ENCODE measurements at places on chromosomes 7 and 10.

DNA sequence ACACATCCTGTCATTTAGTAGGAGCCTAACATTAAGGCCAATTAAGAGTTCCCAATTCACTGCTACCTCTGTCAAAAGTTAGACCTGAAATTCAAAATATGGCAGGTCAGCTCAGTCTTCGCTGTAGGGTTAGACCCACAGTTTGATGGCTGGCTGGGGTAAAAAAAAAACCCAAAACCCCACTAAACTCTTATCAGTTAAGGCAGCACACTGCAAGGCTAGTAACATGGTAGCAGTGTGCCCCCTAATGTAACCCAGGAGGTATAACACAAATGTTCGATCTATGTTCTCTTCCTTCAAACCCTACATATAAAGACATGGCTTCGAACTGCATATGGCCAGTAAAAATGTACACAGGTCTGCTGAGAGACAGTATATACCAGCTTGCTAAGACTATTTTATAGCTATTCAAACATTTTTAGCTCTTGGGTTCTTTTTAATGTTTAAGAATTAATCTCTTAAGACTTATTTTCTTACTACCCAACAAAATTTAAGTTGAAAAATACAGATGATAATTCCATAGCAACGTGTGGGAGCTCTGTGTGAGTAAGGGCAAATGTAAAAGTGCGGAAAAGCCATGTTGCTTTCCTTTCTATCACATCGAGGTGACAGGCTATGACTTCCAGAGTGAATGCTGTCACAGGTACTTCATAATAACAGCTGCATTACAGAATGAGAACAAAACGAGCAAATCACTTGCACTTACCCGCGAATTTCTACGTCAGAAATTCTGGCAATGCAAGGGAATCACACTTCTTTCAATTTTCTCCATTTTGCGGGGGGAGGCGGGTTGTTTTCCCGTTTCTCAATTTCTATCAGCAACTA, 168.4 kb upstream of the IMMP2L start:
- peak; percentile 52 for DNase-seq

DNA sequence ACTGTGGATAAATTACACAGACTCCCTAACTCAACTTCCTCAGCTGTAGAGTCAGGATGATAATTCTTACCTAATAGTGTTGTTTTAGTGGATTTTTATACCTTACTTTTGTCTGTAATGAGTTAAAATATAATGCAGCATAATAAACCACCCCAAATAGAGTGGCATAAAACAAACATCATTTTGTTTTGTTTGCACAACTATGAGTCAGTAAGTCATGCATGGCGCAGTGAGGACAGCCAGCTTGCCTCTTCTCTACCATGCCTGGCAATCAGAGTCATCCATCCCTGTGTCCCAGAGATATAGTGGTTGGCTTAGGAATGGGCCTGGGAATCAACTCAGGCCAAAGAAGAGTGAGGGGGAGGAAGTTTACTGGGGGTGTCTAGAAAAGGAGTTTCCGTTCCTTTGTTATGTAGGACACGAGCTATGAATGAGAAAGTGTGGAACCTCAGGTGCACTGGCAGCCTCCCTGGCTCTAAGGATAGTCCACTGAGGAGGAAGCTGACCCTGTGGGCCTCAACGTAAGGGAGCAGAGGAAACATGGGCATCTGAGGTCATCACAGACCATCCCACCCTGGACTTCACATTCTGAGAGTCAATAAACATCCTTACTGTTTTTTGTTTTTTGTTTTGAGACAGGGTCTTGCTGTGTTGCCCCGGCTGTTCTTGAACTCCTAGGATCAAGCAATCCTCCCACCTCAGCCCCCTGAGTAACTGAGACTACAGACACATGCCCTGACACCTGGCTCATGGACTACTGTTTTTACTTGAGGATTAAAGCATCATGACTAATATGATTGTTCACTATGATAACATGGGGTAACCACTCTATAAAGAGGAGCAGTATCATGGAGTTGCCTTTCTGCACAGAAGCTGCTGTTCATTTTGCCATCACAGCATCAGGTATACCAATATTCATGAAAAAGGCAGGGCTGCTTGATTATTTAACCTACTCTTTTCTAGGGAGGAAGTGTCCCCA, 21.0 kb upstream of the GRB10 start:
- DNase-seq: peak; percentile 32

- DNase-seq: peak; percentile 17
Measured at GRCh38 chr7:45268013-45268412, 110.4 kb downstream of the RAMP3 start.

DNA sequence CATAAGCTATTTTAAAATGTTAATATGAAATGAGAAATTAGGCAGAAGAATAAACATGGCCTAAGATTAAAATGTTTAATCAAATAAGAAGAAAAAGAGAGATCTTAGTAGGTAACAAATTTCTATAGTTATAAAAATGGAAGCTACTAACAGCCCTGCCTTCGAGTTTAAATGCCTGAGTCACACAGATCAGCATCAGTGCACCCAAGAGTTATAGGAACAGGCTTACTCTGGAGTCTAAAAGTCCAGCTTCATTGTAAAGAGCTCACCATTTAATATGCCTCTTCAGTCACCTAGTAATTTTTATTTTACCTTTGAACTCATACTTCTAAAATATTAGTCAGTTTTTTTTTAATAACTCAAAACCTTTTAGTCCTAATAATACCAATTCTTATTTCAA, 52.6 kb downstream of the BRI3 start:
- no peak for DNase-seq

- DNase-seq: no peak
Measured at GRCh38 chr10:121830101-121830500, 97.7 kb downstream of the ATE1 start.

- no peak for DNase-seq
Measured at GRCh38 chr7:150401861-150402631, 22.9 kb downstream of the ZNF775 start.

GRCh38 chr7:130365511-130366441, 14.5 kb upstream of the CPA1 start:
- peak; percentile 100 for DNase-seq

DNA sequence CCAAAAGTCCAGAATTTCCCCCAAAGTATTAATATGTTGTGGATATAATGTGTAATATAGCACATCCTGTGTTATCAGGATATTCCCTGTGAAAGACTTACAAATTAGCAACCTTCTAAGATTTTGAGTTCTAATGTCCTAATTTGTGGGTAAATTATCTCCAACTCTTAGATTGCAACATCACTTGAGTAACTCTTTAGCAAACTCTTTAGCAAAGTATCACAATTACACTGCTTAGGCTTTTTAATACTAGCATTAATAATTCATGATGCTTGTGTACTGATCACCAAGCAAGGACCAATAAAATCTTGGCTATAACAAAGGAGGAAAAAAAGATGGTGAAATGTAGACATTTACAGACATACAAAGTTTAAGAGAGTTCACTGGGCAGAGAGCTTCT, 27.7 kb downstream of the HIP1 start:
- DNase-seq: no peak

DNA sequence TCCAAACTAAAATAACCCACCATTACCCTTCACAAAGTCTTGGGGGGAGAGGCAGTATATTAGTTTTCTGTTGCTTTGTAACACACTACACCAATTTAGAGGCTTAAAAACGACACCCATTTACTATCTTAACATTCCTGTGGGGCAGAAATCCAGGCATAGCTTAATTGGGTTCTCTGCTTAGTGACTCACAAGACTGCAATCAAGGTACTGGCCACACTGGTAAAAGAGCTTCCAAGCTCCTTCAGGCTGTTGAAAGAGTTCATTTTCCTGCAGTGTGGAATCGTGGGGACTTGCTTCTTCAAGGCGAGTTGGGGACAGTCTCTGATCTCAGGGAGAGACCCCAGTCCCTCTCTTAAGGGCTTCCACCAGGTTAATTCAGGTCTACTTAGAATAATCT, 139.1 kb downstream of the XPNPEP1 start:
- no peak for DNase-seq

- no peak for DNase-seq
Measured at GRCh38 chr10:6191569-6191968, 11.2 kb upstream of the PFKFB3 start.

- no peak for DNase-seq
Measured at GRCh38 chr7:97506728-97507127, 225.2 kb upstream of the TAC1 start.

GRCh38 chr7:98222533-98223195, 11.4 kb downstream of the BHLHA15 start:
- no peak for DNase-seq

GRCh38 chr10:21599582-21599981, 65.5 kb downstream of the MLLT10 start:
- DNase-seq: no peak

GRCh38 chr7:70131817-70132216, 533.5 kb downstream of the AUTS2 start:
- peak; percentile 30 for DNase-seq

- DNase-seq: no peak
Measured at GRCh38 chr10:21002091-21002878, 105.2 kb upstream of the NEBL start.

DNA sequence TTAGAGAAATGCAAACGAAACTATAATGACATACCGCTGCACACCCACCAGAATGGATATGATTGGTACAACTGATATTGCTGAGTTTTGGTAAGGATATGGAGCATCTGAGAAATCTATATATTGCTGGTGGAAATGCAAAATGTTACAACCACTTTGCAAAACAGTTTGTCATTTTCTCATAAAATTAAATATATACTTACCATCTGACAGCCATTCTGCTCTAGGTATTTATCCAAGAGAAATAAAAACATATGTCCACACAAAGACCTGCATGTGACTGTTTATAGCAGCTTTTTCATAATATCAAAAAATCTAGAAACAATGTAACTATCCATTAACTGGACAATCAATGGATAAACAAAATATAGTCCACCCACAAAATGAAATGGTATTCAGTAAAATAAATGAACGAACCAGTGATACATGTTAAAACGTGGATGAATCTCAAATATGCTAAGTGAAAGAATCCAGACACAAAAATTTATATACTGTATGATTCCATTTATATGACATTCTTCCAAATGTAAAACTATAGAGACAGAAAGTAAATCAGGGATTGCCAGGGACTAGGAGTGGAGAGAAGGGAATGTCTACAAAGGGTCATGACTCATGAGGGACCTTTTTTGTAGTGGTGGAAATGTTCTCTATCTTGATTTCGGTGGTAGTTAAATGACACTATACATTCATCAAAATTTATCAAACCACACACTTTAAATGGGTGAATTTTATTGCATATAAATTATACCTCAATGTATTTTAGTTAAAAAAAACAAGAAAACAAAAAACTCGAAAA, 312.0 kb upstream of the GLI3 start:
- no peak for DNase-seq

DNA sequence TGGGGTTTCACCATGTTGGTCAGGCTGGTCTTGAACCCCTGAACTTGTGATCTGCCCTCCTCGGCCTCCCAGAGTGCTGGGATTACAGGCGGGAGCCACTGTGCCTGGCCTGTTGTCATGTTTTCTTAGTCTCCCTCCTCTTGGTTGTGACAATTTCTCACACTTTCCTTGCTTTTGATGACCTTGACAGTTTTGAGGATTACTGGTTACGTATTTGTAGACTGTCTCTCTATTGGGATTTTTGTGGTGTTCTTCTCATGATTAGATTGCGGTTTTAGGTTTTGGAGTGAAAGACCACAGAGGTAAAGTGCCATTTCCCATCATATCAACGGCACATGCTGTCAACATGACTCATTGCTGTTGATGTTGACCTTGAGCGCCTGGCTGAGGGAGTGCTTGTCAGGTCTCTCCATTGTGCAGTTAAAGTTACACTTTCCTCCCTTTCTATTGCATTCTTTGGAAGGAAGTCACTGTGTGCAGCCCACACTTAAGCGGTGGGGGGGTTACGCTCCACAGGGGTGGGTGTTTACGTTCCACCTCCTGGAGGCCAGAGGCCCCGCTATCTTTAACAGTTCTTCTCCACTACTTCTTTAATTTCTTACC, 10.8 kb downstream of the NEURL1 start:
- no peak for DNase-seq

DNA sequence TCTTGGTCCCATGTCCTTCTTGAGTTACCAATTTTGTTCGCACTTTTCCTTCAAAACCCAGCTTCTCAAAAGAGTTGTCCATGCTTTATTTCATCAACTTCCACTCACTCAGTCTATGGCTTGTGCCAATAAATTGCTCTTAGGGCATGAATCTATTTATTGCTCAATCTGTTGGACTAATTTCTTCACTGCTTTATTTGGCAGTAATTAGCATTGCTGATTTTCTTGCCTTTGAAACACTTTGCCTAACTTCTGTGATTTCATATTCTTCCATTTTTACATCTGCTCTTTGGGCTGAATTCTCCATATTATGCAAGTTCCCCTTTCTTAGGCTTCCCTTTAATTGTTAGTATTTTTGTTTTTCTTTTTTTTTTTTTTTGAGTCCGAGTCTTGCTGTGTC, 16.8 kb downstream of the DLD start:
- no peak for DNase-seq

GRCh38 chr7:2807460-2807844, 36.7 kb downstream of the GNA12 start:
- no peak for DNase-seq

DNA sequence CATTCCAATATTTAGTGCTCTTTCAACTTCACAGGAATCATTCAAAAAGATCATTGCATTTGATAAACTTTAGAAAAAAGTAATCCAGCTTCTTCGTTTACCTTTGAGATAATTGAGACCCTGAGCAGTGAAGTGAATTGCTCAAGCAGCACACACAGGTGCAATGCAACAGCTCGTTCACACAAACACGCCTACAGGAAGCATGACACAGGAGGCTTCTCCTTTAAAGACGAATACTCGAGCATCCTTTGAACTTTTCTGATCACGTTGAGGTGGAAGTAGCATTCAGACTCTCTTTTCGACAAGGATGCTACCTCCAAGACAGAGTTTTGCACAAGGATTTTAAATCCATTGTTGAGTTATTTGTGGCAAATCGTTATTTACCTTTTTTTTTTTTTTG, 18.0 kb upstream of the RSU1 start:
- DNase-seq: no peak

- DNase-seq: no peak
Measured at GRCh38 chr10:34420795-34421194, 394.3 kb downstream of the PARD3 start.

DNA sequence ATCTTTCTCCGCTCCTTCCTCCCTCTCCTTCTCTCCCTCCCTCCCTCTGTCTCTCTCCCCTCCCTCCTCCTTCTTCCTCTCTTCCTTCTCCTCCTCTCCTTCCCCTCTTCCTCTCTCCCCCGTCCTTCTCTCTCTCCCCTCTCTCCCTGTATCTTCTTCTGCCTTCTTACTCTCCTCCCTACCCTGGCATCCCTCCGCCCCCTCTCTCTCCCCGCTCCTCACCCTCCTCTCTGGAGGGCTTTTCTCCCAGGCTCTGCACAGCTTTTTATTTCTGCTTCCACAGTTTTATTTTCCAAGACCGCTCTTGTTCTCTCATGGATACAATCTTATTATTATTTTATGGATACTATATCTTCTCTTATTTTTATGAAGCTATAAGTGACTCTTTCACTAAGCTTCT, 32.6 kb downstream of the AP5Z1 start:
- no peak for DNase-seq

- DNase-seq: no peak
Measured at GRCh38 chr10:87960230-87960629, 96.8 kb downstream of the PTEN start.
